ENCODE measurements at places on chromosomes 12 and 14.

DNA sequence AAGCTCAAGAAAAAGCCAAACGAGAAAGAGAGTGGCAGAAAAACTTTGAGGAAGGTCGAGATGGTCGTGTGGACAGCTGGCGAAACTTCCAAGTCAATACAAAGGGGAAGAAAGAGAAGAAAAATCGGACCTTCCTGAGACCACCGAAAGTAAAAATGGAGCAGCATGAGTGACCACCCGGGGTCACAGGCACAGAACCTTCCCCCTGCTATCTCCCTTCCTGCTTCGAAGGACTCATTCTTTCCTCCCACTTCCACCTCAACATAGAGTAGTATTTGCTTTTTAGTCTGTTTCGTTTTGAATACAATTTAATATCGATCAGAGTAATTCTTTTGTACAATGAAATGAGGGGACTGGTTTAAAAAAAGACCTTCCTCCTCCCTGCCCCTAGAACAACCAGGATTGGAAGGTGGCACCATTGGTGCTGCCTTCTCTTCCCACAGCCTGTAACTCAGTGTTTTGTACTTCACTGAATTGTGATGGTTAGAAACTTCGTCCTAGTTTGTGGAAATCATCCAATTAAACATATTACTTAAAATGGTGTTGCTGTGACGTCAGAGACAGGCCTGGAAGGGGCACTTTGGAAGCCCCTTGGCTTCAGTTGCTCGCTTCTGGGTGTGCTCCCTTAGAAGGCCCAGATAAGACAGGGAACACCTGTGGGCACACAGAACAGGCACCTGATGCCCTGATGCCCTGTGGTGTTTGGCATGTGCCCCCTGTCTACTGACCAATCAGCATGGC is 26.1 kb upstream of the NFKBIA start:
- no peak for DNase-seq

- no peak for DNase-seq
These were observed 40.2 kb downstream of the TFCP2 start for GRCh38 chr12:51132693-51133092.

DNA sequence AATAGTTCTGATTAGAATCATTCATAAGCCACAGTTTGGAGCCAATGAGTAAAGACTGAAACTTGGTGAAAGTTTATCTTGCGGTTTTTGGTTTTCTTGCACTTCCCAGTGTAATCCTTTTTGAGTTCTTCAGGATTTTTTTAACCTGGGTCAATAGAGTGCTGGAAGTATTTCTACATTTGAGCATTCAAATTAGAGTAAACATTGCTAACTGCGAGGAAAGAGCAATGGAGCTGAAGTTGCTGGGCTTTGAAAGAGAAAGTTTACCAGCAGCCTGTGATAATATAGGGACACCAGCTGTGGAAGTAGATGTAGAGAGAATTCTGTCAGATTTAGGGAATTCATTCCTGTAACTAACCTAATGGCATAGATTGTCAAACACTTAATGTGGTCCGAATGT is 30.3 kb downstream of the ANO6 start:
- DNase-seq = no peak

DNA sequence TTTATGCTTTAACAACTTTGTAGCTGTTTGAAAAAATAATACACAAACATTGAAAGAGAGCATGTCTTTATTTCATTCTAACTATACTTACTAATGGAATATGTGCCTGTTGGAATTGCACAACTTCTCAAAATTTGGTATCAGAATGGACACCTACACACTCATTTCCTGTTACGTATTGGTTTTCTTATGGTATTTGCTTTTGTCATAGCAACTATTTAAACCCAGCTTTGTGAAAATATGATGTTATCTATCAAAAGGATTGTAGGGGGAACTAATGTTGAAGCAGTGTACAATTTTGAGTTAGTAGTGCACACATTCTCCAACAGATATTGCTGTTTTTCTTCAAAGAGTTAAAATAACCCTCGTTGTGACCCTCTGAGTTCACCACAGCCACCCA is 52.6 kb downstream of the RBMS2 start:
- no peak for DNase-seq

- DNase-seq = no peak
These were observed 308.8 kb downstream of the SNAPC1 start for GRCh38 chr14:62071039-62071438.

Data from posterior cingulate gyrus (tissue), 11 donors.